Nephron progenitor cell (in vitro differentiated cells): ENCODE measurements at places on chromosomes 13 and 19.

DNA sequence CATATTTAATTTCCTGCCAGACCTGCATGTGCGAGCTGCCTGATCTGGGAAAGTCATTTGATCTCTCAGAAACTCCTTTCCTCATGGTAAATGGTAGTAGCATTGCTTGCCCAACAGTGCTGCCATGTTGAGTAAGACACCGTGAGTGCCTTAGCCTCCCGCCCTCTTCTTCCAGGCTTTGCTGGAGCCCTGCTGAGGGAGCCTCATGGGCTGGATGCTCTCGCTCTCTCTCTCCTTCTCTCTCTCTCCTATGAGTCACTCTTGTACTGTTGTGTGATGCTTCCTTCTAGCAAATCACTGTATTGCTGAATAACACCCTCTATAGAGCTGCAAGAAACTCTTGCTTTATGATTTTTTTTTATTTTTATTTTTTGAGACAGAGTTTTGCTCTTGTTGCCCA lies 365.5 kb downstream of the UQCRFS1 start:
- no peak overlapping the region for H3K27ac ChIP-seq
- no peak for DNase-seq
- peaks cover 7% of the 10 kb centered on the region for H3K4me1 ChIP-seq
- H3K4me3 ChIP-seq, result no peak overlapping the region
- no peaks in the 10 kb centered on the region for H3K27me3 ChIP-seq

DNA sequence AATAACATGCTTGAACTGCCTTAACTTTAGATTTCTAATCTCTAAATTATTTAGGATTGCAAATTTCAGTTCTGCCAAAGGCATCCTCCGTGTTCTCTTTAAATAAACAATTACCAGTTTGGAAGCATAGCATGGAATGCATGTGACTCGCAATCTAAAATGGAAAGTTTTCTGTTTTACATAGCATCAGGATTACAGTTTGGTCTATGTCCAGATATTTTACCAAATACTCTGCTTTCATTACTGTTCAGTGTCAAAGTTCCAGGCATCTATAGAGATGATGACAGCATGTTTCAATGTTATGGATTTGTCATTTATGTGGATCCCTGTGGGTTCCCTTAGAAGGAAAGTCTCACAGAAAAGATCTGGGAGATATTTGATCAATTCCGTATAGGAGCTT lies 16.8 kb downstream of the FLT1 start:
- H3K4me3 ChIP-seq, result no peak overlapping the region
- DNase-seq, result no peak
- H3K27ac ChIP-seq, result no peak overlapping the region
- peaks cover 65% of the 10 kb centered on the region for H3K4me1 ChIP-seq

GRCh38 chr13:75395066-75395465 lies 86.9 kb downstream of the TBC1D4 start:
- peaks cover 3% of the 10 kb centered on the region for H3K27me3 ChIP-seq
- H3K27ac ChIP-seq, result peak overlapping the region; percentile 21
- peaks cover 21% of the 10 kb centered on the region for H3K36me3 ChIP-seq
- H3K4me1 ChIP-seq, result no peaks in the 10 kb centered on the region

GRCh38 chr13:109113427-109113826 lies 484.0 kb downstream of the MYO16 start:
- H3K4me1 ChIP-seq, result no peaks in the 10 kb centered on the region
- H3K4me3 ChIP-seq, result no peak overlapping the region
- no peak overlapping the region for H3K27ac ChIP-seq
- no peaks in the 10 kb centered on the region for H3K36me3 ChIP-seq

- H3K36me3 ChIP-seq, result no peaks in the 10 kb centered on the region
- no peak overlapping the region for H3K27ac ChIP-seq
- peaks cover 42% of the 10 kb centered on the region for H3K27me3 ChIP-seq
- peaks cover 15% of the 10 kb centered on the region for H3K4me1 ChIP-seq
- no peak overlapping the region for H3K4me3 ChIP-seq
Measured at GRCh38 chr19:39328046-39328705, 7.5 kb upstream of the LRFN1 start.

DNA sequence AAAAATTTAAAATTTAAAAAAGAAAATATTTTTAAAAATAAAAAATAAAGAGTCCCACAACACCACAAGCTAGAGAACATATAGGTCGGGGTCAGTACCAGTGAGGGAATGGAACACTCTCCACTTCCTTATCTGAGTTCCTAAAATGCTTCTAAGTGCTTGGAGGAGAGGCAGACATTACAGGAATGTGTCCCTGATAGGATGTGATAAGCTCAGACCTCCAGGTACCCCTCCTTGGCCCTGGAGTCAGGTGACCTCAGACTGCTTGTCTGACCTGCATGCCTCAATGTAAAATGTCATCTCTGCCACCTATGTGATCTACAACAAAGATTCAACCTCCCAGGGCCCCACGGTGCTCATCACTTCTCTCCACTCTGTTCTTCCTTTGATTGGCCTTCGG lies 2.8 kb downstream of the ZNF814 start:
- peak overlapping the region; percentile 56 for H3K4me3 ChIP-seq
- H3K4me1 ChIP-seq, result peaks cover 20% of the 10 kb centered on the region
- peaks cover 5% of the 10 kb centered on the region for H3K27me3 ChIP-seq
- H3K36me3 ChIP-seq, result peaks cover 80% of the 10 kb centered on the region
- H3K27ac ChIP-seq, result no peak overlapping the region

DNA sequence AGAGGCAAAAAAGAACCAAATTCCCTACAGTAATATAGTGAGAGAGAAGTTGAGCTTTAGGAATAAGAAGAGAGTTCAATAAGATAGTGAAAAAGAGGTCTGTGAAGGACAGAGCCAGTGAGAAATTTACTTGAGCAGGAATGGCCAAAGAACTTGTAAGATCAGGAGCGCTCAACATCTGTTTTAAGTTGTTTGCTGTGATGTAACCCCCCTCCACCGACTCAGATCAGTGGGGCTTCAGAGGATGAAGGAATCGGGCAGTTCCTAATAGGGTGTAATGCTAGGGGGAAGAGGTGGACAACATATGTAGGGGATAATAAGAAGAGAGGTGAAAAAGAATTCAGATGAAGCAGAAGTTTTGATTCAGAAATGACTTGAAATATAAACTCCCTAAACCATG lies 85.3 kb upstream of the FNDC3A start:
- no peak overlapping the region for H3K4me3 ChIP-seq
- DNase-seq, result no peak
- H3K27ac ChIP-seq, result no peak overlapping the region
- H3K27me3 ChIP-seq, result no peaks in the 10 kb centered on the region

GRCh38 chr13:104106705-104107393 lies 1040.6 kb upstream of the SLC10A2 start:
- DNase-seq, result no peak
- no peaks in the 10 kb centered on the region for H3K4me1 ChIP-seq
- peaks cover 8% of the 10 kb centered on the region for H3K27me3 ChIP-seq
- no peaks in the 10 kb centered on the region for H3K36me3 ChIP-seq

DNA sequence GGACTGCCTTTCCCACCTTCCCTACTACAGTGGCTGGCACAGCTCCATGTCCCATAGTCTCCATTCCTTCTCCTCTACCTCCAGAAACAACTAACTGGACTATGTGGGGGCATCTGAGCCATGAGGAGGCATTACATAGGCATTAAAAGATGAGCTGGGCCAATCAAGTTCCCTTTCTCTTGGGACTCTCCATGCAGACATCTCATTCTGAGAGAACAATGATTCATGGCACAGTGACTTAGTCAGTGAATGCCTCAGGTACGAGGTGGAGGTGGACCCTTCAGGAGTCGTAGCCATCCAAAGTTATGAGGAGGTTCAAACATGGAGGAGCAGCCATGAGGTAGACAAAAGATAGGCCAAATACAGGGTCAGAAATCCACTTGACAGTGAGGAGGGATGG lies 70.0 kb downstream of the GPC6 start:
- H3K4me3 ChIP-seq, result no peak overlapping the region
- DNase-seq, result no peak
- H3K4me1 ChIP-seq, result no peaks in the 10 kb centered on the region
- no peak overlapping the region for H3K27ac ChIP-seq
- H3K36me3 ChIP-seq, result peaks cover 13% of the 10 kb centered on the region
- H3K27me3 ChIP-seq, result no peaks in the 10 kb centered on the region

DNA sequence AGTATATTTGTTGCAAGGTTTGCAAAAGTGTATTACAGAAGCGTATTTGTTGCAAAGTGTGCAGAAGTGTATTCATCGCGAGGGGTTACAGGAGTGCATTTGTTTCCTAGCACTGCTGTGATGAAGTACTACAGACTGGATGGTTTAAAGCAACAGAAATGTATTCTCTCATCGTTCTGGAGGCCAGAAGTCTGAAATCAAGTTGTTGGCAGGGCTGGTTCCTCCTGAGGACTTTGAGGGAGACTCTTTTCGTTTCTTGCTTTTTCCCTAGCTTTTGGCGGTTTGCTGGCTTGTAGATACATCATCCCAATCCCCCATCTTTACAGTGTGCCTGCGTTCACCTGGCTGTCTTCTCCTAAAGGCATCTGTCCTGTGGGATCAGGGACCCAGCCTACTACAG lies 127.9 kb upstream of the USP29 start:
- peaks cover 5% of the 10 kb centered on the region for H3K36me3 ChIP-seq
- no peak overlapping the region for H3K4me3 ChIP-seq
- H3K4me1 ChIP-seq, result no peaks in the 10 kb centered on the region
- H3K27ac ChIP-seq, result peak overlapping the region; percentile 42

GRCh38 chr19:11798391-11799330 lies at the start of gene ZNF491:
ZNF491 (plus strand) TSS chr19:11798523; CDS start chr19:11805954, 7,431 bp downstream.
- peak within 1 kb of the TSS; percentile 90 for H3K4me3 ChIP-seq
- peaks cover 25% of the 10 kb centered on the region for H3K27me3 ChIP-seq
- peak; percentile 92 for DNase-seq
- peaks cover 18% of the 10 kb centered on the region for H3K4me1 ChIP-seq
- peak within 1 kb of the TSS; percentile 99 for H3K27ac ChIP-seq

GRCh38 chr19:51460164-51460992 lies 2.1 kb upstream of the SIGLEC8 start:
- no peak overlapping the region for H3K4me3 ChIP-seq
- H3K36me3 ChIP-seq, result no peaks in the 10 kb centered on the region
- H3K27ac ChIP-seq, result no peak overlapping the region
- no peaks in the 10 kb centered on the region for H3K4me1 ChIP-seq
- peaks cover 27% of the 10 kb centered on the region for H3K27me3 ChIP-seq

DNA sequence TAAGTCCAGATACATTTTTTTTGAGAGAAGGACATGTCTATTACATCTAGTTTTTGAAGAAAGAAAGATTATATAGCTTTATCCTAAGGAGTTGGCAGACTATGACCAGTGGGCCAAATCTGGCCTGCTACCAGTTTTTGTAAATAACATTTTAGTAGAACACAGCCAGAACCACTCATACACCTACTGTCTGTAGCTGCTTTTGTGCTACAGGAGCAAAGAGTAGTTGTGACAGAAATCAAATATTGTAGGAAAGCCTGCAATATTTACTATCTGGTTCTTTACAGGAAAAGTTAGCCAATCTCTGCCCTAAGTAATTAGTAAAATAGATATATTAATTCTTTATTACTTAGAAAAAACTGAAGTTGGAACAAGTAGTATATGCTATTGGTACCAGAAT lies 17.2 kb downstream of the TDRD3 start:
- H3K4me1 ChIP-seq, result peaks cover 3% of the 10 kb centered on the region
- no peak for DNase-seq
- no peaks in the 10 kb centered on the region for H3K27me3 ChIP-seq

- no peak for DNase-seq
- no peak overlapping the region for H3K27ac ChIP-seq
- no peak overlapping the region for H3K4me3 ChIP-seq
- H3K36me3 ChIP-seq, result no peaks in the 10 kb centered on the region
Measured at GRCh38 chr19:3719868-3720267, 11.7 kb downstream of the TJP3 start.

GRCh38 chr13:40517486-40518480 lies 148.7 kb downstream of the FOXO1 start:
- no peak overlapping the region for H3K4me3 ChIP-seq
- no peaks in the 10 kb centered on the region for H3K4me1 ChIP-seq
- peaks cover 6% of the 10 kb centered on the region for H3K27me3 ChIP-seq
- H3K27ac ChIP-seq, result no peak overlapping the region

DNA sequence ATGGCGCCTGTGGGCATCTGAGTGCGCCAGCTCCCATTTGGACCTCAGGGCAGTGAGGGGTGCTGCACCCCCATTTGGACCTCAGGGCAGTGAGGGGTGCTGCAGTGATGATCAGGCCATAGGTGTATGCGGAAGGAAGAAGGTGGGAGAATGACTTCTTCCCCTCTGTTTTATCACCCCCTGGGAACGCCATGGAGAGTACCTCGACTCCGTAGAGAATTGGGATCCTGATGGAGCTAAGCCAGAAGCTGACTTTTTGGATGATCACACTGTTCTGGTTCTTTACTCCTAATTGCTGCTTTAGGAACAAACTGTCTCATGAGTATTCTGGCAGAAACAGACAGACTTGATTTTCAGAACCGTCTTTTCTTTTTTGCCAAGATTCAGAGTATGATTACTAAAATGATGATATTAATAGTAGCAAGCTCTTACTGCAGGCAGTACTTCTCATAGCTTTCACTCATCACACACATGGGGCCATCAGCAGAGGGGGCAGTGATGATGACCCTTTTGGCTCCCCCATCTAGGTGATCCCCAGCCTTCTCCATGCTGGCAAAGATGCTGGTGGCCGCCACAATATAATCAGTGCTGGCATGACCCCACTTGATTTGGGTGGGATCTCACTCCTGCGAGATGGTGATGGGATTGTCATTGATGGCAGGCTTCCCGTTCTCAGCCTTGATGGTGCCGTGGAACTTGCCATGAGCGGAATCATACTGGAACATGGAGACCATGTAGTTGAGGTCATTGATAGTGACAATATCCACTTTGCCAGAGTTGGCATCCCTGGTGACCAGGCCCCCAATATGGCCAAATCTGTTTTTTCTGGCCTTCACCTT lies 10.3 kb upstream of the UBAC2 start:
- peaks cover 27% of the 10 kb centered on the region for H3K4me1 ChIP-seq
- H3K27ac ChIP-seq, result no peak overlapping the region
